Sigmoid colon (tissue), 7 donors: ENCODE measurements at places on chromosomes 5 and 9.

DNA sequence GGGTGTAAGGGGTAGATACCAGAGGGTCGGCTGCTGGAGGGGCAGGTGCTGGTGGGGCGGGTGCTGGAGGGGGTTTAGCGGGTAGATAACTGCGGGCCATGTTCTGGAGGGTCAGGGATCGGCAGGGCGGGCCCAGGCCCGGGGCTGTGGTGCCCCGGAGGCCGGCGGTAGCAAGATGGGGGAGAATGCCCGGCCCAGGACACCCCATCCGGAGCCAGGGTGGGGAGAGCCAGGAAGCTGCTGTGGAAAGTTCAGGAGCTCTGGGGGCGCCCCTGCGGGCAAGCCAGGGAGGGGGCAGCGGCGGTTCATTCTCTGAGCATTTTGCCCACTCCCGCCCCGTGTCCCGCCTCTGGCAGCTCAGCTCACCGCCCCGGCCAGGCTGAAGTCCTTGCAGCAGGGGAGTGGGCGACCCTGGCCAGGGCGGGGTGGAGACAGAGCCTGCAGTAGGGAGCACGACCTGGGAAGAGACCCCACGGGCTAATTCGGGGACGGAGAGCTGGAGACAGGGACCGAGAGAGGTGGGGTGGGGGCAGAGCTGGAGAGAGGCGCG, 538 bp downstream of the PRRT1B start:
- no peak for DNase-seq

DNA sequence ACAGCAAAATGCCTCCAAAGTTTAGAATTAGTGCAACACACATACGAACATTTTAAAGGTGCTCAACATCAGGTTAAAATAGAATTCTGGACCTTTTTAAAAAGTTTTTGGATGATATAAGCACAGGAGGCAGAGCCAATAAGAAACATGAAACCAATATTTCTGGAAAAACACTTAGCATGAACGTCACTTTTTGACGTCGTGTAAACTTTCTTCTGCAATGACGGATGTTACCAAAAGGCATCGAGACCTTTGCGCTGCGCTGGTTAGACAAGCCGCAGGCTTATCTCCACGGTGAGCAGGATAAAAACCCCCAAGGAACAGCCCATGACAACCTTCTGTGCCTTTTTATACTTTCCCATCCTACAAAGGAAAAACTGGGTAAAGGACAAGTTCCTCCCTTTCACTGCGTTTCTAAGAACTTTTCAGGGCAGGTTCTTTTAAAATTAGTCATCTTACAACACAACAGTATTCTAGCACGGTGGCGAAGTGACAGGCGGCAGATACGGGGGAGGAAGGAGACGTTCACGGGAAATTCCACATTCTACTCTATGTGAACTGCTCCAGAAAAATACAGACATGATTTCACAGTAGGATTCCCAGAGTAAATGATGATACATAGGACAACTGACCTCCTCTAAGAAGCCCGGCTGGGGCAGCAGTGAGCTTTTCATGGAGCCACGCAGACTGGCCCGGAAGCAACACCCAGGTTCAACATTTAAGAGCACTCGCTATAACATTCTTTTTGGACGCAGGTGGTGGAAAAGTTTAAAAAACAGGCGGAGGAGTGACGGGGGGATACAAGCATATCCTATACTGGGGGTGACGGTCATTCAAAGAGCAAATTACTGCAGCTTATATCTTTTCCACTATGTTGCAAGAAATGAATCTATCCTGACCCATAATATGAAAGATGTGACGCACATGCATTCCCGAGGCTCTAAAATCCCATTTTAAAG, 52.4 kb downstream of the USP20 start:
- no peak for DNase-seq

- DNase-seq: no peak
Measured at GRCh38 chr9:115411516-115411915, 293.6 kb upstream of the TNC start.

DNA sequence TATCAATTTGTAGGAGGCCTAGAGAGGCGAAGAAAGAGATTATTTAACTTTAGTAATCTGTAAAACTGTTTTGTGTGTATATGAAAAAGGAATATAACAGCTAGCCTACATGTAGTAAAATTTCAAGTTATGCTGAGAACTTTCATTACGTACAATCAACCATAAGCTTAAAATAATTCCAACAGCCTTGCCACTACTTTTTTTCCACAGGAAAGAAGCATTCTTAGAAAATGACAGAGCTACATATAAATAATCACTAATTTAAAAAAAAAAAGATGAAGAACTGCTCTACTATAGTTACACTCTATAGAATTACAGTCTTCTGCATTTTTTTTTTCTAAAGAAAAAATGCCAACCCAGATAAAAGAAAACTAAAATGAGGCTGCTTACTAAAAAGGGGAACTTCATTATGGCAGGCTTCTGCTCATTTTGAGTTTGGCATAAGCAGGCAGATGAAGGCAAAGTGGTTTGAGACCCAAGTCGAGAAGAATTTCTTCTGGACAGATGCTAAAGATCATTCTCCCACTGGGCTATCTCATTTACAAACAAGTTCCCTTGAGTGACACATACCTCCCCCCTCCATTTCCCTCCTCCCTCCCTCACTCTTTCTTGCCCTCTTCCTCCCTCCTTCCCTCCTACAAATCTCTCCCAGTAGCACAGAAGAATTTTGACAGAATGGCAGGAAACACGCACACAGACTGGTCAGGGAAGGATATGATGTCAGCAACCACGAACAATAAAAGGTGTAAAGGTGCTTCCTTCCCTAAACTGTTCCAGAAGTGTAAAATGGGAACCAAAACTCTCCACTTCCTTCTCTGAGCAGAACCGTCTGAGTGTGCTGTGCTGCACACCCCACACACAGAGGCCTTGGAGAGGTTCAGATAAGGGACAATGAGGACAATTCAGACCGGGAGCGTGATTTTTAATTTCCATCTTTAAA, 56.1 kb downstream of the MEF2C start:
- peak; percentile 64 for DNase-seq

- no peak for DNase-seq
Measured at GRCh38 chr5:132370971-132371602, 1.6 kb downstream of the SLC22A5 start.

GRCh38 chr9:97980918-97981845, 2.0 kb upstream of the ANP32B start:
- peak; percentile 81 for DNase-seq

GRCh38 chr9:37417252-37417803, 5.2 kb upstream of the GRHPR start:
- no peak for DNase-seq

- DNase-seq: no peak
Measured at GRCh38 chr9:113380869-113381378, 4.1 kb upstream of the HDHD3 start.

DNA sequence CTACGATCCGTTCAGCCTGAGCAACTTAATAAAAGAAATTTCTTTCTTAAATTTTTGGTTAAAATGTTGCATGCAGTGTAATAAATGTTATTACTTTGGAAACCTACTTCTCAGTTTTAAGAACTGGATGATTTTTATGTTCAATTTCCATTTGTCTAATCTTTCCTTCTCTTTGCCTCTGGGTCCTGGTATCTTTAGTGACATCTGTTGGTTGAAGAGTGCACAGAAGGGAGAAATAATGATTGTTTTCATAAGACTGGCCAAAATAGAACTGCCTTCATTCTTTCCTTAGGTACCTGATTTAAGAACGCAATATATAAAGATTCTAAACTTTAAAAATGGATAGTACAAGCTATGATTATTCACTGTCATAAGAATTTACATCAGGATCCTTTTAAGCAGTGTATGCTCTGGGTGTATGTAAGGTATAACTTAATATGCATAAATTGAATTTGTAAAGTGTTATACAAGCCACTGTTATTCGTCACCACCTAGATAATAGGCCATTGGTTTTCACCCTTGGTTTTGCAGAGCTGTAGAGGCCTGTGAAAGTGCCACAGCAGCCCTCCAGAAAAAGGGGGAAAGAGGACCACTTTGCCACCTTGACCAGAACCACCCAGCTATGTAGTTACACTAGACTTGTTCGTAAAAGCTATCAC, 82.8 kb upstream of the TLX3 start:
- no peak for DNase-seq

GRCh38 chr5:35853631-35854030, 3.1 kb upstream of the IL7R start:
- DNase-seq: no peak

DNA sequence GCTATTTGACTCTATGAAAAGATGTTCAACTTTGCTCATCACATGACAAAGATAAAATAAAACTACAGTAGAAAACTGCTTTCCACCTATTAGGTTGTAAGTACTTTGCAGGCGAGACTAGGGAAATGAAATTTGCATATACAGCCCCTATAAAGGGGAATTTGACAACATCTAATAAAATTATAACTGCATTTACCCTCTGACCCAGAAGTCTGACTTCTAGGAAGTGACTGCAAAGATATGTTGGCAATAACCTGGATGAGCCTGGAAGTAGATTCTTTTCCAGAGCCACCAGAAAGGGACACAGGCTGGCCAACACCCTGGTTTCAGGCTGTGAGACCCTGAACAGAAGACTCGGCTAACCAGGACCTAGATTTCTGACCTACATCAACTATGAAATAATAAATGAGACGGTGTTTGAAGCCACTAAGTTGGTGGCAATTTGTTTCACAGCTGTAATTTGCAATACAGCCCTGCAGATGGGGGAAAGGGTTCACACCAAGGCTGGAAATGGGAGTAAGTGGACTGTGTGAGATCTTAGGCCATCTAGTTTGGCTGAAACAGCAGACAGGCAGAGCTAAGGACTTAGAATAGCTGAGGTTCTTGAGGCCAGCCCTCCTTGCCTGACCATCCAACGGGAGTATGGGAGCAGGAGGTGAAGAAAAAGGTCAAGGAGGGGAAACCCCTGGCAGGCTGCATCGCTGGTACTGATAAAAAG, 106.6 kb downstream of the SIL1 start:
- DNase-seq: no peak

DNA sequence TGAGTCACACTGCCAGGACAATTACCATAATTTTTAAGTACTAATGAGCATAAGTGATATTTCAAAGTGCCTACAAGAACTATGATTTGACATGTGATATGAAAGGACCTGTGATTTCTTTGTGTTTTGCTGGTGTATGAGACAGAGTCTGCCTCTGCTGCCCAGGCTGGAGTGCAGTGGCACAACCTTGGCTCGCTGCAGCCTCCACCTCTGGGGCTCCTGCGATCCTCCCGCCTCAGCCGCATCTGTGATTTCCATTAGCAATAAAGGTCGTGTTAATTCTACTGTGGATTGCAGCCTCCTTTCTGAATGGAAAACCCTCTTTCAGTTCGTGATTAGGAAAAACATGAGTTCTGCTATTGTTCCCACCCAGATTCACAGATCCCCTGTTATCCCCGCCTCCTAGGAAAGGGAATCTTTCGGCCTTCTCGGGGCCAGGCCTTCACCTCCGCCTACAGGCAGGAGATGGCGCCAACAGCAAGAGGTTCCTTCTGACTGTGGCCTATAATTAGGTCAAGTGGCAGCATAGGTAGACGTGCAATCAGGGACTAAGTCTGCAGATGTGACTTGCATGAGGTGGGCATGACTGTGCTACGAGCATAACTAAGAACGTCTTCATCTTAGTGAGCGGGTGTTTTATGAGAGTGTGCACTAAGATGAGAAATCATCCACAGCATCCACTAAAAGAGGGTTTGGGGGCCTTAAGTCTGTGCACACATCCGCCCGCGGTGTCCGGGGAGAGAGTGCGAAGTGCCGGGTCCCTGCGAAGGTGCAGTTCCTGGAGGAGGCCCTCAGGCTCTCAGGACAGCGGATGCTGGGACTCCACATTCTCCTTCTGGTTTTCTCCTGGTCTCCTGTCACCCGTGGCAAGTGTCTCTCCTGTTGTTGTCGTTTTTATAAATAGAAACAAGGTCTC, 23.1 kb downstream of the TRIM7 start:
- peak; percentile 77 for DNase-seq

GRCh38 chr9:11206925-11207324, 594.1 kb upstream of the PTPRD start:
- DNase-seq: no peak

- no peak for DNase-seq
Measured at GRCh38 chr9:132726576-132727130, 56.4 kb downstream of the GTF3C4 start.

- DNase-seq: no peak
Measured at GRCh38 chr5:178551059-178551458, 39.1 kb downstream of the COL23A1 start.

- no peak for DNase-seq
Measured at GRCh38 chr9:135468854-135469521, 10.6 kb upstream of the PPP1R26 start.

DNA sequence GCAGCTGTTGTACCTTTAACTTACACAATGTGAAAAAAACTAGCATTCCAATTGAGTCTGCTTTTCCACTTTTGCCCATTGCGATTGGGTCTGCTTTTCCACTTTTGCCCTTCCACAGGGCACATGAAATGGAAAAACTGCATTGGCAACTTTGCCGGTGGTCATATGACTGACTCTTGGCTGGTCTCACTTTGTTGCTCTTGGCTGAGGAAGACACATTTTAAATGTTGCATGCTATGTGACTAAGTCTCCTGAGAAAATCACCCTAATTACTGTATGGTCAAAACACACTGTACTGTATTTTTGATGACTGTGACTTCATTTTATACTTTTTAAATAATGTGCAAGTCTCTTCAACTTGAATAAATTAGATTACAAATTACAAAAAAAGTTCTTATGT, 1.6 kb upstream of the OXCT1 start:
- no peak for DNase-seq

- no peak for DNase-seq
Measured at GRCh38 chr5:68149189-68149588, 66.4 kb upstream of the PIK3R1 start.

GRCh38 chr5:176785184-176786145, 24.9 kb upstream of the UNC5A start:
- DNase-seq: peak; percentile 46

DNA sequence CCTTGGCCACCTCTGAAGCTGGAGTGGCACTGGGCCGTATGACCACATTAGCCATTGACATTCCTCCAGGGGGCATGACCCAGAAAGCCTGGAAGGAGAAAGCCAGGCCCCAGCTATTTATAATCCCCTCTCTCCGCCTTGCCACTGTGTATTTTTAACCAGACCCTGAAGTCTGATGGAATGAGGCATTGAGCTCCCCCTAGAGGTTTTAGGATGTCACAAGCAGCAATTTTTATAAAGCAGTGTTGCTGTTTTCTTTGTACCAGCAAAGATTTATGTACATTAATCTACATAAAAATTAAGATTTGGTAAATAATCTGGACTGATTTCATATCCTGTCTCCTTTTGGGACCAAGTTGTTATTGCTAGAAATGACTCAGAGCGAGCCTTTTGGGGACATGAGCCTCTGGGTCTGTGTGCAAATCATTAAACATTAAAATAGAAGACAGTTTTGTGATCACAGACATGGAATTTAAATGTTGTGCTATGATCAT, 127.1 kb downstream of the TRIO start:
- no peak for DNase-seq

GRCh38 chr5:126594748-126595485, at the start of gene ALDH7A1:
Gene ALDH7A1 (minus strand): TSS chr5:126595219. CDS start chr5:126595198, 21 bp downstream.
- peak; percentile 93 for DNase-seq

DNA sequence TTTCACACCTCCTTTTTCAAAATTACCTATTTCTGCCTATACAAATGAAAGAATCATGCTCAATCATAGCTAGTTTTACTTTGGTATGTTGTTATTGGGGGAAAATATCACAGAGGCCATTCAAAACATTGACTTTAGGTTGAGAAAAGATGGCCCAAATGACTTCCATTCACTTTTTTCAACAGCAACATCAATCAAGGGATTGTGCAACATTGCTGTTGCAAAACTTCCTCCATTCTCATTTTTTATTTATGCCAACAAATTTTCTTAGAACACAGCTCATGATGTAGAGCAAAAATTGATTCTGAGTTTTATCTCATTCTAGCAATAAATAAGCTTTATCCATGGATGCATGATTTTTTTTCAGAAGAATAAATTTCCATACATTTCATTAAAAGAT, 93.6 kb upstream of the RORB start:
- no peak for DNase-seq

- DNase-seq: no peak
Measured at GRCh38 chr9:94904806-94905205, 178.3 kb downstream of the AOPEP start.
